T-helper 2 cell (primary cell): ENCODE measurements at places on chromosomes 1 and 21.

DNA sequence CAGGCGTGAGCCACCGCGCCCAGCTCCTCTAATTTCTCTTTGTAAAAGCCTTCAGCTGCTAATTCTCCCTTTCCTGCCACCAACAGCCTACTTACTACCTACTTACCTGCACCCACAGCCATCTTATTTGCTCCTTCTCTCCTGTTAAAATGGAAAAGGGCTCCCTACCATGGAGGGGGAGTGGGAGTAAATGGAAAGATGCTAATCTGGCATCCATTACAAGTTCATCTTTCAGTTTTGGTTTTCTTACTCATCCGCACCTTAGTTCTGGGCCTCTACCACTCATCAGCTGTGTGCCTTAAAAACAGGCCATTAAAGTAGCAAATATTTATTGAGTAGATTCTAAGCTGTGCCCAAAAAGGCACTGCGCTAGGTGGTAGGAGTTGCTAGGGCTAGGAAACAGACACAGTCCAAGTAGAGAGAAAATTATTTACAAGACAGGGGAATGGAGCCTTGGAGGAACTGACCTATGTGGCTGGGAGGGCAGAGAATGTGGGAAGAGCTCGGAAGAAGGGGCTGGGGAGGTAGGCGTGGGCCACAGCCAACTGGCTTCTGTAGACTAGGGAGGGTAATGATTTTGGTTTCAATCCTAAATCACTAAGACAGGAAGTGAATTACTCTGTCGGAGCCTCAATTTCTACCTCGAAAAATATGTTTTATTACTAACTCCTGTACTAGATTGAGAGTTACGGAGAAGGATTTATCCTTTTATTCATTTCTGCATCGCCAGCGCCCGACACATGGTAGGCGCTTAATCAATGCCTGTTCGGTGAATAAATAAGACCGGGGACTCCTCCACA lies 685 bp upstream of the DDI2 start:
- DNase-seq, result no peak

GRCh38 chr1:118122234-118123004 lies 62.6 kb downstream of the SPAG17 start:
- no peak for DNase-seq

DNA sequence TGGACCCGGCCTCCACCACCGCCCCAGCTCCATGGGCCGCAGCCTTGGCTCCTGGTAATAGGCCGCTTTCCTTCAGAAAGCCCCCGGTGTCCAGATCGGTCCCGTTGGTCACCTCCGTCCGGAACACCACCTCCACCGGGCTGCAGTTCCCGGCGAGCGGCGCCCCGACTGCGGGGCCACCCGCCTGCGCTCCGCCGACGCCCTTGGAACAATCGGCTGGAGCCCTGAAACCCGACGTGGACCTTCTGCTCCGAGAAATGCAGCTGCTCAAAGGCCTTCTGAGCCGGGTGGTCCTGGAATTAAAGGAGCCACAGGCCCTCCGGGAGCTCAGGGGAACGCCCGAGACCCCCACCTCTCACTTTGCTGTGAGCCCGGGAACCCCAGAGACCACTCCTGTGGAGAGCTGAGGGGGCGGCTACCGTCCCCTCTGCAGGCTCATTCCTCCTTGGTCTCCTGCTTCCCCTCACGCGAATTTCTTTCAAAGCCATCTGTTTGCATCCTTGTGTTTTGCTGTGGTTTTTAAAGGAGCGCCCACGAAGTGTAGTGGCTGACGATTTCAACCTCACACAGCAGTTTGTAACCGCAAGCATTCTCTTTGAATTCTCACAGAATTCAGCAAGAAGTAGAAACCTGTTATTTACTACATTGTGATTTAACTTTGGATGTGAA lies 6.0 kb downstream of the FCRLB start:
- peak; percentile 7 for DNase-seq

GRCh38 chr21:39799178-39799577 lies 54.2 kb downstream of the IGSF5 start:
- no peak for DNase-seq

GRCh38 chr1:174971466-174971865 lies 28.3 kb upstream of the CACYBP start:
- no peak for DNase-seq

DNA sequence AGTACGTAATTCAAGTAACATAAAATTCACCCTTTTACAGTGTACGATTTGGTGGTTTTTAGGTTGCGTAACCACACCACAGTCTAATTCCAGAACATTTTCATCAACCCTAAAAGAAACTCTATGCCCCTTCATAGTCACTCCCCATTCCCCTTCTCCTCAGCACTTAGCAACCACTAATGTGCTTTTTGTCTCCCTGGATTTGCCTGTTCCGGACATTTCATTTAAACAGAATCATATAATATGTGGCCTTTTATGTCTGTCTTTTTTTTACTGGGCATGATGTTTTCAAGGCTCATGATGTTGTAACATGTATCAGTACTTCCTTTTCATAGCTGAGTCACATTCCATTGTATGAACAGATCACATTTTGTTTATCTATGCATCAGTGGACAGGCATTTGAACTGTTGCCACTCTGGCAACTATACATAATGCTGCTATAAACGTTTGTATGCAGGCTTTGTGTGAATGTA lies 20.8 kb downstream of the OBSCN start:
- no peak for DNase-seq
